Activated T-cell treated with anti-CD3 and anti-CD28 coated beads for 24 hours (primary cell): ENCODE measurements at places on chromosomes 4 and X.

- DNase-seq, result no peak
These were observed 7.9 kb upstream of the GNRHR start for GRCh38 chr4:67762086-67762485.

DNA sequence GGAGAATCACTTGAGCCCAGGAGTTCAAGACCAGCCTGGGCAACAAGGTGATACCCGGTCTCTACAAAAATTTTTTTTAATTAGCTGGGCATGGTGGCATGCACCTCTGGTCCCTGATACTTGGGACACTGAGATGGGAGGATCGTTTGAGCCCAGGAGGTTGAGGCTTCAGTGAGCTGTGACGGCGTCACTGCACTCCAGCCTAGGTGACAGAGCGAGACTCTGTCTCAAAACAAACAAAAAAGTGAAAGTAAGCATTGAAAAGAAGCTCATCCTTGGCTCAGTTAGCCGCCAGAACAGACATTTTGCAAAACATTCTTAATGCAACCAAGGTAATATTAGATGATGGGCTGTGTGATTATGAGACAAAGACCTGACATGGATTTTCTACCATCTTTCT lies 223.3 kb upstream of the VCX3A start:
- no peak for DNase-seq

DNA sequence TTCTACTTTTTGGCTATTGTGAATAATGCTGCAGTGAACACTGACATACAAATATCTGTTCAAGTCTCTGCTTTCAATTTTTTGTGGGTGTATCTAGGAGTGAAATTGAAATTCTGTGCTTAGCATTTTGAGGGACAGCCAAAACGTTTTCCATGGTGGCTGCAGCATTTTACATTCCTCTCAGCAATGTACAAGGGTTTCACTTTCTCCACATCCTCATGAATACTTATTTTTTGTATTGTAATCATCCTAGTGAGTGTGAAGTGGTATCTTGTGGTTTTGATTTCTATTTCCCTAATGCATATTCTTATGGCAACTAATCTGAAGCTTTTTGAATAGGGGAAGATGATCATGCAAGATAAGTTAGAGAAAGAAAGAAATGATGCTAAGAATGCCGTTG lies 40.3 kb downstream of the HSPA4L start:
- no peak for DNase-seq

GRCh38 chr4:148447681-148448080 lies 5.5 kb upstream of the NR3C2 start:
- DNase-seq, result no peak

- no peak for DNase-seq
These were observed 117.0 kb downstream of the TBL1X start for GRCh38 chrX:9581771-9582385.

GRCh38 chrX:96417695-96418094 lies 266.9 kb upstream of the DIAPH2 start:
- no peak for DNase-seq
